Cardiac fibroblast (primary cell): ENCODE measurements at places on chromosomes 3 and 15.

DNA sequence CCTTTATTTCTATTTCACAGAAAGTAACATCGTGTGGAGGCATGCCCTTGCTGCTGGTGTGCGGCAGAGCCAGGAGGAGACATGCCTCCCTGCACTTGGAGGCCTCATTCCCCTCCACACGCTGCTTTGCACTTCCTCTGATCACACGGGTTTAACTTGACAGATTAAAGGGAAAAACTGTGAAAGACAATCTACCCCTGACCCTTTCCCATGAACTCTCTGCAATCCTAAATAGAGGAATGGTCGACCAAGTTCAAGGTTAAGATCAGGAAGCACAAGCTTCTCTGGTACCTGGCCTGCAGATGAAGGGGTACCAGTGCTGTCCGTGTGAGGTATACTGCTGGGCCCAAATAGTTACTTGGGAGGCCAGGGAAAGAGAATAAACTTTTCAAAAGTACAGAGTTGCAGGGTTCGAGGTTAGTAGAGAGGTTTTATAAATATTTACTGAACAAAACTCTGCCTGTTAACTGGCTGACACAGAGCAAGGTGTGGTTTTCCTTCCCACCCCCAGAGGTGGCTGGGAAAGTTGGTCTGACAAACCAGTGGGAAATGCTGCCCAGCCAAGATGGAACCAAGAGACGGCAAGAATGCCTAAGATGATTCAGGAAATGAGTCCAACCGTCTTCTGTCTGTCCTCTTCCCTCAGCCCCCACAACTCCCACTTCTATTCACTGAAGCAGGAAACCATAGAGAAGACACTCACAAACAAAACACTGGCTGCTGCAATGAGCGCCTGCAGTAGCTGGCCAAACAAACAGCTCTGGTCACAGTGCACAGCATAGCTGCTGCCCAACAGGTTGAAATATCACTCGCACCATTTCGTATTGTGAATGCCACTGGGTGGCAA lies 79.6 kb downstream of the IGF2BP2 start:
- DNase-seq: peak; percentile 97

DNA sequence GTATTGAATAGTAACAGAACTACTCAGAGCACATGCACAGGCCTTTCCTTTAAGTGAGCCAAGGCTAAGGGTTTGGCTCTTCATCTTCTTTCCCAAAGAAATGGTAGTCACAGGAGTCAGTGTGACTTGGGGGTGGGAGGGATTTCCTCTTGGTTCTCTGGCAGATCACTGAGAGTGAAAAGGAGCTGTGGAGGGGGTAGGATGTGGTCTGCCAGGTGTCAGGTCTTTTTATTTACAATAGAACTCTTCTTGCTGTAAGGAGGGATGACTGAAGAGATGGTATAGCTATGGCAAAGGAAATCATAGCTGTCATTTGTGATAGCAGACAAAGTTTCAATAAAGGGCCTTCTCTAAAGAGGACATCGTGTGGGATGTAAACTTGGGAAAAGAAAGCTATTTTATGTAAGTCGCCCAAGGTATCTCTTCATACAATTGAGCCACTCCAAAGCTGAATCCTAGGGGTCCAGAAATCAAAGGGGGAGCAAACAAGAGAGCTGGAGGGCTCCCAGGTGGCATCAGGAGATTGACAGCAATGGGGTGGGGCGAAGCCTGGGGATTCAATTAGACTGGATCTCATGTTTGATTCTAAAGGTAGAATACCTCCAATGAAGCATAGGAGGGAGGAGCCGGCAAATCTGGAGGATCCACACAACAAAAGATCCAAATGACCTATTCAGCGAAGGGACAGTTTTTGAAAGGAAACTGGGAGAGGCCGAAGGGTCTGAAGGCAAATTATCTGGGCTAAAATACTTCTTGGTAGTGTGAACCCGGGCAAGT lies 20.0 kb upstream of the CHD2 start:
- DNase-seq: no peak

- no peak for DNase-seq
Observed at GRCh38 chr15:98160236-98160635, 199.7 kb downstream of the ARRDC4 start.

DNA sequence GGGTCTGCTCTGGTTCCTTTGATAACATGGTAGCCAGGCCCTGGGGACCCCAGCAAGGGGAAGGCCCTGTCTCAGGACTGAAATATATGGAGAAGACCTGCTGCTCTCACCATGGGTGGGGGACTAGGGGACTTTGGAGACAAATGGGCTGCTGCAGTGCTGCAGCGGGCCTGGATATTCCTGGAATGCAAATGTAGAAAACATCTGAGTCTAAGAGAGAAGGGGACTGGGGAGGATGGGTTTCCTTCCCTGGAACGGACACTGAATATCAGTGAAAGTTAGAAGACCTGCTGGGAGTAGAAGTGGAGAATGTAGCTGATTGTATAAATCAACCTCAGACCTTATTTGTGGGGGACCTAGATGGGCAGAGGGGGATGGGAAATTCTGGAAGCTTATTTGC lies 3.1 kb upstream of the HCN4 start:
- no peak for DNase-seq

DNA sequence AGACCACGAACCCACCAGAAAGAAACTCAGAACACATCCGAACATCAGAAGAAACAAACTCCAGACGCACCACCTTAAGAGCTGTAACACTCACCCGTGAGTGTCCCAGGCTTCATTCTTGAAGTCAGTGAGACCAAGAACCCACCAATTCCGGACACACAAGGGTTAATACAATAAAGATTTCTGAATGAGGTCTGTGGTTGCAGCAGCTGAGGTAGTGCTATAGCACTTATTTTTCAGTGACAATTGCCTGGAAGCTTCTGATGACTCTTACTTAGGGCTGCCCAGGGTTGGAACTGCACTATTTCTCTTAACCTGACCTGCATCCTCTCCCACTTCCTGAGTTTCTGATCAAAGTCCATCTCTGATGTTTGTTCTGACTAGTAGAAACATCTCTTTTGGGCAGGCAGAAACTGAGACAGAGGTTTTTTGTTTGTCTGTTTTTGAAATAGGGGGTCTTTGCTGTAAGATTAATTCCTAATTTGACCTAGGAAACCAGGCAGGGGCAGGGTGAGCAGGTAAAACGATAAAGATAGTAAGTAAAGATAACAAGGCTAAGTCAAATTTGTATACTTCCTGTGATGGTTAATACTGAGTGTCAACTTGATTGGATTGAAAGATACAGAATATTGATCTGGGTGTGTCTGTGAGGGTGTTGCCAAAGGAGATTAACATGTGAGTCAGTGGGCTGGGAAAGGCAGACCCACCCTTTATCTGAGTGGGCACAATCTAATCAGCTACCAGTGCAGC lies 169.1 kb downstream of the GAP43 start:
- DNase-seq: peak; percentile 25

DNA sequence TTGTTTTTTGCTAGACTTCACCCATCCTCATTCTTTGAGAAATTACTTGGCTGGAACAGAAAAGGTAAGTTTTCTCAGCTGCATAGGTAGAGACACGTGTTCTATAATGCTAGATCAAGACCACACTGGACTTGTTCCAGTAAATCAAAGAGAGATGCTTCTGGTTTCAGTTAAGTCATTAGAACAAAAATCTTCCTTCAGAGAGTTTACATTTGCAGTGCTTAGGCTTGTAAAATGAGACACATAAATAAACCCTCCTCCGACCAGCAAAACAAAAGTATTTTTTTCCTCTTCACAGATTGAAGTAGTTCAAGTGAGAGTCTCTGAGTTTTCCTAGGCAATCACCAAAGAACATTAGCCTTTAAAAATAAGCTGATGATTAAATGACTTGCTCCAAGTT lies 87.3 kb upstream of the PROK2 start:
- no peak for DNase-seq

GRCh38 chr15:90059208-90059985 lies 42.9 kb downstream of the IDH2 start:
- DNase-seq: no peak

GRCh38 chr3:69540706-69541581 lies 155.1 kb upstream of the FRMD4B start:
- no peak for DNase-seq

GRCh38 chr3:27666708-27667107 lies 55.4 kb downstream of the EOMES start:
- DNase-seq: peak; percentile 93
